ENCODE measurements at places on chromosomes 3 and 15.

GRCh38 chr3:115916866-115917265 lies 293.6 kb downstream of the GAP43 start:
- DNase-seq = no peak

DNA sequence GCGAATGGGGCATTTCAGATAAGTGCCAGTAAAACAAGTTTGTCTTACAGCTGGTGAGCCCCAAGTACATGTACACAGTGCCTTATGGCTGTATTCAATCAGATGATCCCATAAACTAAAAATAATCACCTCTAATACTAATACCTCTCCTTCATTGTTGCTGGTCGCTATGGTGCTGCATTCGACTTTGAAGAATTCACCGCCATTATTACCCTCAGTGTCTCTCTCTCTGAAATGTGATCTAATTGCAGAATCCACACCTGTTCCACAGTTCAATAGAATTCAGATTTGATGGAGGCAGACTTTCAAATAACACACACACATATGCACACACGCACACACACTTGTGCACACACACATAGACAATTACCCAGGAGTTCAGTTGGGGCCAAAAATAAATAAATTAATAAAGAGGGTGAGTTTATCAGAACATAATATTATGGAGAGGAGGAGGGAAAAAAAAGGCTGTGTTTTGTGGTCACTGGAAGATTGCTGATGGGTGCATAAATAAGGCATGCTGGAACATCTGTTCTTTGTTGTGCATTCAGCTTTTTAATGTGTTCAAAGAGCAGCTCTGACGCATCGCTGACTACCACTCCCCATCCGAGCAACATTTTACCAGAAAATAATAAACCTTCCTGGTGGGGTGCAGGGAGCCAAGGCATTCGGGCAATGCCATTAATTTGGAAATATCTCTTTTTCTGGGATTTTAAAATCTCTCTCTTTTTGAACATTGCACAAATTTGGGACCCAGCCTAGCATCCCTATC lies 235.7 kb downstream of the SATB1 start:
- no peak for DNase-seq

DNA sequence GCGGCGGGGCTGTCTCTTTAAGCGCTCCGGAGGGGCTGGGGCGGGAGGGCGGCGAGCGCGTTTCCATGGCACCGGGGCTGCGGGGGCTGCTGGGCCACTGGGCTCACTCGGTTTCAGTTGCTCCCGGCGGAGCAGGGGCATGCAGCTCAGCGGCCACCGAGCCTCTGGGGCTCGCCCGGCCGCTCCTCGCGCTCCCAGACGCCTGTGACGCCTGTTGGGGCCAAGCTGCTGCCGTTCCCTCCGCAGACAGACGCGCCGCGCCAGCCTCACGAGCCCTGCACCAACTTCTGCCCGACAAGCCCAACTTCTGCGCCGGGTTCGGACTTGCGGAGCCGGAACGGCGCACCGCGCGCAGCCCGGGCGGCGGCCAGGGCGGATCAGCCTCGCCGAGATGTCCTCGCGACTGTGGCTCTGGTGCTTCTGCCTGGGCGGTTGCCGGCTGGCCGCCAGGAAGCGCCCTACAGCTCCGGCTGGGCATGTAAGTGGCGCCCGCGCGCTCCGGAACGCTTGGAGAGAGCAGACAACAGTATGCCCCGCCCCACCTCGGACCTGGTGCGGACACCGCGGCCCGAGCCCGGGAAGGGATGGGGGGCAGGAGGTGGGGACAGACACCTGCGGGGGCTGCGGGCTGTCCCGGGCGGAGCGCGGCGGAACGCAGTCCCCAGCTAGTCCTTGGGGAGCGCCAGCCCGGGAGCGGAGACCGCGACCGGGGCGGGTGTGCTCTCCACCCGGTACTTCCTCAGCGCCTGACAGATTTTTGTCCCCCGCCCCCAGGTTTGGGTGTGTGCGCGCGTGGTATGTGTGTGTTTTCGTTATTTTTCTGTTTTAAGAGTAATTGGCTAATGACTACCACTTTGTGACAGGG lies 154.1 kb upstream of the GOLIM4 start:
- DNase-seq = no peak

GRCh38 chr15:36263666-36264065 lies 315.8 kb upstream of the CDIN1 start:
- no peak for DNase-seq

- DNase-seq = no peak
These were observed 187.2 kb downstream of the SHQ1 start for GRCh38 chr3:72661115-72661457.

- DNase-seq = no peak
These were observed 425.8 kb downstream of the ERC2 start for GRCh38 chr3:56042326-56042951.

DNA sequence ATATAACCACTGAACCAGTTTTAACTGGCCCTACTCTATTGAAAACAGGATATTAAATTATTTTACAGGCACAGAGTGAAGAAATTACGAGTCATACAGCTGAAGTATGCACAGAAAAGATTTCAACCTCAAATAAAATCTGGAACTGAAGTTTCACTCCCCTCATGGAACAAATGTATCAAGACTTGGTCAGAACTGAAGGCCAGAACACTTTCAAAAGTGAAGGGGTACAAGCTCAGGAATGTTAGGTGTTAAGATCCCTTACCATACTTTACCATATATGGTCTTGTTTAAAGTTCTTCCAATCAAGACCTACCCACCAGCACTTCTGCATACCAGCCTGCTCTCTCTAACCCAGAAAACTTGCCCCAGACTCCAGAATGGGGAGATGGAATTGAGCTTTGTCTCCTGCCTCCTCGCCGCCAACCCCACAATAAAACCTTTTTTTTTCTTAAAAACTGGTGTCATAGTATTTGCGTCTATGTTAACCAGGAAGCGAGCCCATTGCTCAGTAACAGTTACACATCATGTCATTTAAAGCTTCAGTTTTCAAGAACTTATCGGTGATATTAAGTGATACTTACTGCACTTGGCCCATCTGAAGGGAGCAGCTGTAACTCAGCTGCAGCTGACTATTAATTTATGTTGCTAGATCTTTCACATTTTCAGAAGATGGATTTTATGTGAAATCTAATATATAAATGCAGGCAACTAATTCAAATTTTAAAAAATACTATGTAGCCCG lies 59.9 kb downstream of the OXSM start:
- no peak for DNase-seq

DNA sequence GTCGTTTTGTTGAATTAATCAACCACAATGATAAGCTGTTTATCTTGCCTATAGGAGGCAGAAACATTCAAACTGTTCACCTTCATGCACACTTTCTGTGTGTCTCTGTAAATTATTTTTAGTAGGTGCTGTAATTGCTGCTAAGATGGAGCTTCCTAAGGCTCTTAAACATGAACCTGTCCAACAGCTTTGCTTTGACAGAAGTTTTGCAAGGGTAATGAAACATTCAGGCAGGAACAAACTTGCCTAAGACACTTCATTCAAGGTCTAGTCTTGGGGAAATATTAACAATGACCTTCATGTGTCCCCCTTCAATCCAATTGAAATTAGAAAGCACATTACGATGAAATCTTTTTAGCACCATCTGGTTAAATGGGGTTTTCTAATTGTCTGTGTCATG lies 156.1 kb downstream of the DIPK2A start:
- no peak for DNase-seq

- no peak for DNase-seq
These were observed 80.2 kb downstream of the ARNT2 start for GRCh38 chr15:80484333-80484864.

DNA sequence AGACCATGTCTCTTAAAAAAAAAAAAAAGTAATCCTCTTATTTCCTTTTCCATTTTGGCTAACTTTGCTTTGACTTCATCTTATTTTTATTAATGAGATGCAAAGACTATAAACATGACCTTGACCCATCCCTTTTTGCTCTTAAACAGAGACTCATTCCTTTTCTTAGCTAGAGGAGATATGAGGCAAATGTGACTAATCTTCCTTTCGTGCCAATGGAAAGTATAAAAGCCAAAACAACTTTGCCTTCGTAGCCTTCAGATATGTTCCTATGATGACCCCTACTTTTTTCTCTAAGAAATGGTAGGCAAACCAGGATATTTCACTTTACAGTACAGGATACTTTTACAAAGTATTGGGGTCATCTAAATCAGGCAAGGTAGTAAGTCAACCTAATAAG lies 36.9 kb upstream of the GOLGB1 start:
- no peak for DNase-seq

DNA sequence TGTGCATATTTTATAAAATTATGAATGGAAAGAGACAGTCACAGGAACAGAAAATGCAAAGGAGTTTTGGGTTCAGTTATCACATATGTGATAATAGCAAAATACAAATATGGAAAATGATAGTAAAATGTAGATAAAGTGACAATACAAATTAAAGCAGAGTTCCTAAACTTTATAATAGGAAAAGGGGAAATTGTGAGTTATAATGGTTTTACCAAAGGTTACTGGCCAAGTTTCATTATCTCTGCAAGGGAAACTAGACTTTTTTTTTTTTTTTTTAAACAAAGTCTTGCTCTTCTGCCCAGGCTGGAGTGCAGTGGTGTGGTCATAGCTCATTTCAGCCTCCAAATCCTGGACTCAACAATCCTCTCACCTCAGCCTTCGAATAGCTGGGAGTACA lies 228.7 kb upstream of the CGNL1 start:
- DNase-seq = no peak

Data from stimulated activated CD8-positive, alpha-beta memory T cell treated with anti-CD3 and anti-CD28 coated beads, Interleukin-7, amount 100 ng/mL, for 4 hours (primary cell).